ENCODE measurements at places on chromosomes 2 and 18.

DNA sequence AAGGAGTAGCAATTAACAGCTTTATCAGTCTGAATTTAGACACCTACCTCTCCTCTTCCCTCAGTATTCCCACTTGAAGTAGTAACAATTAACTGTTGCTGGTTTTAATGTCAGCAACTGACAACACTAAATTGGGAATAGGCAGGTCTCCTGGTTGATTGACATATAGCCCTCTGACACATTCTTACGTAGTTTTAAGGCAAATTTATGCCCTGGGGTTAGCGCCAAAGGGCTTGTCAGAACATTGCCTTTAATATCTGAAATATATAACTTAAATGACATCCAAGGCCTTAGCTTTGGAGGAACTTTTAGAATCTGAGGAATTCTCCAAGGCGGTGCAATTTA is 7.4 kb downstream of the ASXL3 start:
- no peak for DNase-seq

- DNase-seq: no peak
Observed at GRCh38 chr2:62143696-62144095, 52.2 kb upstream of the B3GNT2 start.

DNA sequence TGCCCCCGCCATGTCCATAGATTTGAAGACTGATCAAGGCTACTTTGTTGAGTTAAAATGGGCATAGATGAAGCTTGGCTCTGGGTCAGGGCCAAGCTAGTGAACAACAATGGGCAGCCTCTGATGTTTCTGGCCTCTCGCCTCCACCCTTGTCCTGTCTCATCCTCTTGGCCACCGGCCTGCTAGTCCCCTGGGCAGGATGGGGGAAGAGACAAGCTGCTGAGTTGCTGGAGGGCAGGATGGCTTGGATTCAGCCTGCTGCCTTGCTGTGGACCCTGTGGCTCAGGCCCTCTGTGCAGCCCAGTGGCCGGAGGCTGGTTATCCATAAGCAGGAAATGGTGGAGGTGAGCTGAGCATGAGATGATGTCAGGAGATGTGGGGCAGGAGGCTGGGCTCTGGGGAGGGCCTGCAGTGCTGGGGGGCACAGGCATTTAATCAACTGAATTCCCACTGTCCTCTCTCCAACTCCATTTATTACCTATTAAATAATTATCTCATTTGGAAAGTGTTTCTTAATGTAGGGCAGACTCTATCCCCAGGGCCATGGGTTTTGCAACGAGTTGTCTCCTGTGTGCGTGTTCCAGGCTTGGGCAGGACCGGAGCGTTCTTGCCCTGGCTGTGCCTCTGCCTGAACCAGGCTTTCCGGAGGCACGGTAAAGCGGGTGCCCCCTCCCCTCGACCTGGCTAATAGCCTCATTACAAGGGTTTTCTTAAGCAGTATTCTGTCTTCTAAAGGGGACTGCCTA is 122.9 kb downstream of the GLI2 start:
- DNase-seq: no peak

GRCh38 chr2:183244300-183244844 is 120.1 kb downstream of the NUP35 start:
- no peak for DNase-seq

DNA sequence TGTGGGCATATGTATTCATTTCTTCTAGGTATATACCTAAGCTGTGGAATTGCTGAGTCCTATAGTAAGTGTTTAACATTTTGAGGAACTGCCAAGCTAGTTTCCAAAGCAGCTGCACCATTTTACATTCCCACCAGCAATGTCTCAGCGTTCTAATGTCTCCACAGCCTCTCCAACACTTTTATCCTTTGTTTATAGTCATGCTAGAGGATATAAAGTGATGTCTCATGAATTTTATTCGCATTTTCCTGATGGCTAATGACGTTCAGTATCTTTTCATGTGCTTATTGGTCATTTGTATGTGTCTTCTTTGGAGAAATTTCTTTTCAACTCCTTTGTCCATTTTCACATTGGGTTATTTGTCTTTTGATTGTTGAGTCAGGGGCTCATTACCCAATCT is 295.2 kb downstream of the NCKAP5 start:
- DNase-seq: no peak

- no peak for DNase-seq
Observed at GRCh38 chr2:47810850-47811249, 27.9 kb downstream of the MSH6 start.
